Activated CD4-positive, alpha-beta T cell treated with anti-CD3 and anti-CD28 coated beads, Interleukin-10, Interleukin-2, amounts not matched to agents 100 ng/mL and 50 ng/mL, durations not matched to agents 16 hours and 8 hours (primary cell): ENCODE measurements at places on chromosomes 5 and 9.

- no peak for DNase-seq
Observed at GRCh38 chr9:133691626-133692363, 46.4 kb downstream of the SARDH start.

GRCh38 chr5:79802406-79802805 lies 112.8 kb downstream of the CMYA5 start:
- DNase-seq, result no peak

GRCh38 chr5:15344954-15345353 lies 155.0 kb upstream of the FBXL7 start:
- no peak for DNase-seq

DNA sequence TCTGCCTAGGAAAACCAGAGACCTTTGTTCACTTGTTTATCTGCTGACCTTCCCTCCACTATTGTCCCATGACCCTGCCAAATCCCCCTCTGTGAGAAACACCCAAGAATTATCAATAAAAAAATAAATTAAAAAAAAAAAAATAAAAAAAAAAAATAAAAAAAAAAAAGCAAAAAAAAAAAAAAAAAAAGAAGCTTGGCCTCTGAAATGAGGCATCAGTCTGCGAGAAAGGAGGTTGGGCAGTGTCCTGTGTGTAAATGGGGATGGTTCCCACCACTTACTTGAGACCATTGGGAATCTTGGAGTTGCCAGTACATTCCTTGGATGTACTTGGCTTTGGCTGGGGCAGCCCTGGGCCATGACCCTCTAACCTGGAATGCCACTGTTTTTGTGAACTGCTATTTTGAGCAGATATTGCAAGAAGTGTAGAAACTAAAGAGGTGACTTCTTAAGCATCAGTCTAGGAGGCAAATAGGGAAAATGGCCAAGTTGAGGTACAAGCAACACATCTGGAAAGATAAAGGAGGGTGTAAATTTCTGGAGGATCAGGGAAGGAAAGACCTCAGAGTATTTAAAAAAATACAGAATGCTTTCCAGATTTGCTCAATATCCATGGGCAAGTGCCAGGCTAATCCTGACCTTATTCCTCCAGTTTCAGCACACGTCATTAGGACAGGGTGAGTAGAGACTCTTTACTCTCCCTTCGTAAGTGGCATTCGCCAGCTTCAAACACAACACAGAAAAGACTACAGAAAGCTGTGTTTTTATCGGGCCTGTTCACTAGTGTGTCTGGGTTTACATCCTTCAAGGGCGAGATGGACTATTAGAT lies 58.1 kb downstream of the HSPA4 start:
- no peak for DNase-seq

- peak; percentile 38 for DNase-seq
Observed at GRCh38 chr9:132694144-132694543, 23.9 kb downstream of the GTF3C4 start.

GRCh38 chr5:144088206-144089064 lies 82.0 kb downstream of the YIPF5 start:
- DNase-seq, result no peak
